ENCODE measurements at places on chromosomes 16 and 17. TPM values are rescaled to one million over a fixed set of nuclear protein-coding genes. Genes with fewer than 3 reads are reported as not detected.

Gene NOXO1
- not detected for total RNA-seq

Gene TMEM94
- 40.6 TPM for total RNA-seq

Gene TVP23A
- total RNA-seq = 1.4 TPM

Gene PHKB
- total RNA-seq = 31.8 TPM

Gene SCGB1C2
- total RNA-seq = not detected

Gene CTU2
- 20.8 TPM for total RNA-seq

Gene BCAS3
- total RNA-seq = 15.4 TPM

Gene KRT24
- not detected for total RNA-seq

Gene NPIPB6
- total RNA-seq = not detected

Gene WFDC1
- 9.7 TPM for total RNA-seq

Gene HOXB6
- total RNA-seq = 64.5 TPM

Gene MYO15A
- 0.26 TPM for total RNA-seq

Gene AATF
- 26.3 TPM for total RNA-seq

Gene ZFP3
- 1.3 TPM for total RNA-seq

Gene SDK2
- total RNA-seq = 3.1 TPM

Gene NFATC3
- 15.5 TPM for total RNA-seq

Gene TPSD1
- total RNA-seq = not detected

Gene CDRT15
- total RNA-seq = not detected

Gene KRTAP2-3
- not detected for total RNA-seq

Gene DPEP2
- not detected for total RNA-seq

Gene KRT36
- total RNA-seq = not detected

Gene TPSG1
- not detected for total RNA-seq

Gene TBL3
- 51.7 TPM for total RNA-seq

Gene TERB1
- total RNA-seq = not detected

Gene CMTM2
- total RNA-seq = not detected

Gene PDILT
- not detected for total RNA-seq

Gene MYLK3
- total RNA-seq = 0.13 TPM

Gene KRT32
- not detected for total RNA-seq

Gene CCNF
- 23.3 TPM for total RNA-seq

Gene SEPTIN12
- total RNA-seq = not detected

Gene TLCD2
- total RNA-seq = 8.4 TPM

Gene PDE6G
- total RNA-seq = 1.4 TPM

Gene SNN
- total RNA-seq = 6.3 TPM

Gene NEUROD2
- not detected for total RNA-seq

Gene CLEC18C
- total RNA-seq = not detected

Gene ENGASE
- 14.5 TPM for total RNA-seq

Gene C16orf89
- total RNA-seq = 0.80 TPM

Gene ELMO3
- 2.3 TPM for total RNA-seq

Gene SMTNL2
- total RNA-seq = 10.9 TPM

Gene HERPUD1
- total RNA-seq = 171 TPM

Gene CLEC3A
- not detected for total RNA-seq

Gene TPSB2
- not detected for total RNA-seq

Gene TPPP3
- total RNA-seq = 0.91 TPM

Gene MGAT5B
- total RNA-seq = 0.08 TPM

Gene SPATA2L
- total RNA-seq = 10.4 TPM

Gene NHERF1
- 23.4 TPM for total RNA-seq

Gene BEAN1
- total RNA-seq = not detected

Gene SPNS2
- 0.26 TPM for total RNA-seq

Gene MT3
- total RNA-seq = 0.52 TPM

Gene WNK4
- 0.39 TPM for total RNA-seq
